ENCODE measurements at places on chromosomes 1 and 21.
A peak's percentile ranks its signal among the peaks of the same experiment; 100 is the strongest.

DNA sequence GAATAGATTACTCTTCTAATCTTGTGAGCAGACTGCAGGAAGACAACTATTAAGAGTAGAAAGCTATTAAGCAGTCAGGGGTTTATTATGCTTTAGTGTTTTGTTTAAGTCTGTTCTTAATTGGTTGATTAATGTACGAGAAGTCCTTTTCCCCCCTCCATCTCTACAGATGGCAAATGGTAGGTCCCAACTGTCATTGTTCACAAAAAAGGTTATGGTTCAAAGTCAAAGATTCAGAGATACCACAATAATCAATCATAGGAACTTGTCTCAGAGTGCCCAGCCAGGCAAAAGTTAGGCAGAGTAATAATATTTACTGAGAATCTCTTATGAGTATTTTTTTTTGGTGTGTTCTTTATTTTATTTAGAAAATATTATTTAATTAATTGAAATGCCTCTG is 26.8 kb downstream of the NFIA start:
- DNase-seq: no peak

DNA sequence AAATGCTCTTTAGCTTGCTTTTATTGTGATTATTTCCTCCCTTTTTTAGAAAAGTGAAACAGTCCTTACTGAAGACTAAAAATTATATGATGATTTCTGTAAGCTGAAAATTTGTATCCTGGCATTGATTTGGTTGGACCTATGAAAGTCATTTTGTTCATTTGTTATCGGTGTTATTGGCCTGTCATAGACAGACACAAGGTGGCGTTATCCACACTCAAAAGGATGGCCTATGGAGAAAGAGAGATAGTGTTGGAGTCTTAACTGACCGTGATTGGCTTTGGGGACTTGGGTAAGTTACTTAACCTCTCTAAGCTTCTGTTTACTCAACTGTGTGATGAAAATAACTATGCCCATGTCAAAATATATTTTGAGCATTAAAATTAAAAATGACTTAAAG is 203.6 kb upstream of the CHODL start:
- DNase-seq: peak; percentile 59

GRCh38 chr1:98457248-98457647 is 204.3 kb upstream of the SNX7 start:
- DNase-seq: no peak

- DNase-seq: no peak
Measured at GRCh38 chr1:111347026-111347425, 56.4 kb downstream of the CHIA start.

- DNase-seq: no peak
Measured at GRCh38 chr1:200708769-200709168, 29.9 kb upstream of the CAMSAP2 start.

DNA sequence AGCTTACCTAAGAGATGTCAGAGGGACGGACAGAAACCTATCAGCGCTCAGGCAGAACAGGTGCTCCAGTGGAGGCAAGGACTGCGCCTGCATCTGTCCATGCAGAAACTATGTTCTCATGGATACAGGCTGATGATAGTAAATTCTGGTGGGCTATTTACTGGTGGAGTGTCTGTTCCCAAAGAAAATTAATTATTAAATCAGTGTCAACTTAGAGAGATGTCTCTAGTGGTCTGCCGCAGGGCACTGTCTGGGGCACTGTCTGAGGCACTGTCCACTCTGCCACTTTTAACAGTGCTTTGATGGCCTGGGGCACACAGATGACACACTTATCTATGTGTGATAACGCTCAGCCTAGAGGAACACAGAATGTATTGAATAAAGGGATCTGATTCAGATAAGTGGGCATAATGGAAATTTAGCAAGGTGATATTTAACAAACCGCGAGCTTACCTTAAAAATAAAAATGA is 148.1 kb downstream of the RGS7 start:
- DNase-seq: no peak

- no peak for DNase-seq
Measured at GRCh38 chr21:44529011-44529421, 11.0 kb downstream of the KRTAP10-1 start.

GRCh38 chr21:15755125-15755524 is 25.3 kb downstream of the USP25 start:
- DNase-seq: no peak

DNA sequence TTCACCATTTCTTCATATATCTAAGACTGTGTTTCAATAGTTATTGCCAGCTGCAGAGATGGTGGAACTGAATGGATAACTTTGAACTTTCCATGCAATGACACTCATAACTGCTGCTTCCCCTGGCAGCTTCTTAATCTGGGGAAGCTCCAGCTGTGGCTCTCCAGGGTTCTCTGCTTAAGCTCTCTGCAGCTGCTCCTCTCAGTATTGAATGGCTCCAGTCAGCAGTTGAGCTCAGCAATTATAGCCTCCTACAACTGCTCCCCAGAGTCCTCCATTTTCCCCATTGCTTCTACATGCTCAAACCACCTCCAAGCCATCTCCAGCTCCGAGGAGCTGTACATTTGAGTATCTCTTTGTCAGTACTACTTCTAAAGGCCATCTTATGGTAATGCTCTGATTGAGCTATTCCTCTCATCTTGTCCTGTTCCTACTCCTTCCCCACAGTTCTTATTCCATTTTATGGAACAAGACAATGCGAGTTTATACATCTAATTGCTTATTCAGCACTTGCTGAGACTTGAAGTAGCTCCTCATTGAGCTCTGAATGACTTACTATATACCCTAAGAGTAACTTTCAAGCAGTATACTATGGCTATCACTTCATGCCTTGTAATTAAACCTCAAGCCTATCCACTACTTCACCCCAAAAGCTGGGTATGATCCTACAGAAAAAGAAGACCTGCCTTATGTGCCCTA is 362.4 kb downstream of the NEGR1 start:
- no peak for DNase-seq

- no peak for DNase-seq
Measured at GRCh38 chr1:66750577-66750976, 1.7 kb upstream of the DYNLT5 start.

GRCh38 chr1:93605812-93606512 is 75.7 kb downstream of the BCAR3 start:
- DNase-seq: no peak

DNA sequence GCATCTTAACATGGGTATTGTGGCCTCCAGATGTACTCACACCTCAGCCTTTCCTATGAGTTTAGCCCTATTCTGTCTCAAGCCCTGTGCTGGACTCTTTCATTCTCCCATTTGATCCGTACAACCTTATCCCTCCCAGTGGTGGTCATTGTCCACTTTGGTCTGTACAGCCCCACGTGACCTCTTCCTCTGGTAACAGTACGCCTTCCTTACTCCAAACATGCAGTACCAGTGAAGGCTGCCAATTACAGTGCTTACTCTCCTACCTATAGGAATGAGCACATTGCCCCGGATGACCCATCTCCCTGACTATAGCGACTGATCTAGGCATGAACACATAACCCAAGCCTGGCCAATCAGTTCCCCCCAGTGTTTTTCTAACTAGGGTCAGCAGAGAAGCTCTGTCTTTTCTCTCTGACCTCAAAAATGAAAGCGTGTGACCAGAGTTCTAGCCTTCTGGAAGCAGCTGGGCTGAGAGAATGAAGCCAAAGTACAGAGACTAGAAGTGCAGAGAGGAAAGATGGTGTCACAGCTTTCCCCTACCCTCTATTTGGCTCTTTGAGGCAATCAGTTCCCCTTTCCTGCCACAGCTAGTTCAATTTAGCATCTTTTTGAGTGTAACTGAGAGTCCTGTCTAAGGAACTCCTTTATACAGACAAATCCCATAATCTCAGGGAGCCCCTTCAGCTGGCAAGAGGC is 9.9 kb upstream of the QSOX1 start:
- DNase-seq: no peak

DNA sequence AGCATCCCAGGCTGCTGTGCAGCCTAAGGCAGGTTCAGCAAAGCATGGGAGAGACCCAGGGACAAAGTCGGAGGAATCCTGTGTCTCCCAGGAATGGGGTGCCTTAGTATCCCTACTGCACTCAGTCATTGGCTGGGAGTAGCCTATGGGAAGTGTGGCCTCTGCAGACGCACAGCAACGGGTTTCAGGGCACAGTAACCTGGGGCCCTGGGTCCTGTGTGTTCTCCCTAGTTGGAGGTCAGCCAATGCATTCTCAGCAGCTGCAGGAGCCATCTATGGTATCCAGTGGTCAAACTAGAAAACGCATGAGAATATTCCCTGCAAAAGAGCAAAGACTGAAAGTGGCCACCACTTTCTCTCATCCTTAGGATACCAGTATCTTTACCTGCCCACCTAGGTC is 13.7 kb upstream of the C1orf21 start:
- DNase-seq: no peak

DNA sequence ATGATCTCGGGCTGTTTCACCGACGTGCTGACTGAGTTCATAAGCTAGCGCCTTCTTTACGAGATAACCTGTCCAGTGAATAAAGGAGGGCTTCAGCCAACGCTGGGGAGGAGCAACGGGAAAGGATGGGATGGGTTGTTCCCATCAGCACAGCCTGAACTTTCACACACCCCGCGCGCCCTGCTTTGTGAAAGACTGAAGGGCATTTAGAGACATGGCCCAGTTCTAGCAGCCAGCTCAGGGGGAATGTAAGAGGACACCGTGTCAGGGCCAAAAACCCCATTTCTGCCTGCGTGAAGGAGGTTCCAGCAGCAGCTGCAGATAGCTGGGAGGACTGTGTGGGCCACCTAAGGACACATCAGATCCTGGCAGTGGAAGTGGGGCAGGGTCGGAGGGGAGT is 255.1 kb upstream of the RAB4A start:
- no peak for DNase-seq

DNA sequence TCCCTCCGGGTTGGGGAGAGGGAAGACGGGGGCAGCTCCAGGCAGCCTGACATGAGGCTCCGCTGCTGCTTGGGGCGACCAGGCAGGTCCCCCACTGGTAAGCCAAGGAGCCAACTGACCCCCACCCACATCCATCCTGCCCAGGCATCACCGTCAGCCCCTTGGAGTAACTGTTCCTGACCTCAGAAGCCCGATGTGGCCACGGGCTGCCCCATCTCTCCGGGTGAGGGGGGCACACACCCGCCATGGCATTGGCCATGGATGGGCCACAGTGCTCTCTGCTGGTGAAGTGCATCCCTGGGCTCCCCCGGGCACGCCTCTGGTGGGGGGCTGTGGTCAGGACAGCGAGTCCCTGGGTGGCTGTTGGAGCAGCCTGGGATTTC is 100.0 kb downstream of the CRYAA start:
- no peak for DNase-seq

DNA sequence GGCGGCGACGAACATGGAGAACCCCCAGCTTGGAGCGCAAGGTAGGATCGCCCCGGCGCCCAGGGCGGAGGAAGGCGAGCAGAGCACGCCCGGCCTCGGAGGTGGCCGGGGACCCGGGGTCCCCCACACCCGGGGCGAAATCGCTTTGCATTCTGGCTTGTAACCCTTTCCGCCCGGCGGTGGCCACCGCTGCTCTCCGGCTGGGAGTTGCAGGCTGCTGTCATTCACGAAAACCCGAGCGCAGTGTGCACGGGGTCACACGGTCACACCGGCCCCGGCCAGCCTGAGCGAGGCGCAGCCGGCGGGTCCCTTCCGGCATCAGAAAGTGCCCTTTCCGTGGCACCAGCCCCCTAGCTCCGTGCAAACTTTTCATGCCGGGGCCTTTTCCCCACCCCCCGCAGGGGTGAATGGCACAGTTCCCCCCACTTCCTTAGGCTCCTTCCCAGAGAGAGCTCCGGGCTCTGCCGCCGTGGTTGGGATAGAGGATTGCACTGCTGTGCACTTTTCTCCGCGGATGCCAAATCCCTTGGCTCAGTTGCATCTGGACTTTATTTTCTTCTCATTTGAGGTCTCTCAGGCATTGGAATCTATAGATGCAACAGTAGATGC is 802 bp downstream of the KAZN start:
- DNase-seq: no peak

- DNase-seq: no peak
Measured at GRCh38 chr1:209156991-209157390, 426.5 kb upstream of the CAMK1G start.

DNA sequence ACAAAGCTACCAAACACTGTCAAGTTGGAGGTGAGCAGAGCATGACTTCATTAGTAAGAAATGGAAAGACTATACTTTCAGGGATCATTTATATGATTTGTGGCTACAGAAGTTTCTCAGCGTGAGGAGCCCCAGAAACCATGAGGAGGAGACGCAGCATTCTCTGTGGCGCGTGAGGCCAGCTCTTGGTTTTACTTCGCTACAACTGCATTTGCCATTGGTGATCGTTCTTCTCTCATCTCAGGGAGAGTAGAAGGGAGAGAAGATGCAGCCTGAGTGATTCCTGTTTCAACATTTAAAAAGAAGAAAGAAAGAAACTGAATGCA is 94.5 kb upstream of the ATP1A1 start:
- no peak for DNase-seq

DNA sequence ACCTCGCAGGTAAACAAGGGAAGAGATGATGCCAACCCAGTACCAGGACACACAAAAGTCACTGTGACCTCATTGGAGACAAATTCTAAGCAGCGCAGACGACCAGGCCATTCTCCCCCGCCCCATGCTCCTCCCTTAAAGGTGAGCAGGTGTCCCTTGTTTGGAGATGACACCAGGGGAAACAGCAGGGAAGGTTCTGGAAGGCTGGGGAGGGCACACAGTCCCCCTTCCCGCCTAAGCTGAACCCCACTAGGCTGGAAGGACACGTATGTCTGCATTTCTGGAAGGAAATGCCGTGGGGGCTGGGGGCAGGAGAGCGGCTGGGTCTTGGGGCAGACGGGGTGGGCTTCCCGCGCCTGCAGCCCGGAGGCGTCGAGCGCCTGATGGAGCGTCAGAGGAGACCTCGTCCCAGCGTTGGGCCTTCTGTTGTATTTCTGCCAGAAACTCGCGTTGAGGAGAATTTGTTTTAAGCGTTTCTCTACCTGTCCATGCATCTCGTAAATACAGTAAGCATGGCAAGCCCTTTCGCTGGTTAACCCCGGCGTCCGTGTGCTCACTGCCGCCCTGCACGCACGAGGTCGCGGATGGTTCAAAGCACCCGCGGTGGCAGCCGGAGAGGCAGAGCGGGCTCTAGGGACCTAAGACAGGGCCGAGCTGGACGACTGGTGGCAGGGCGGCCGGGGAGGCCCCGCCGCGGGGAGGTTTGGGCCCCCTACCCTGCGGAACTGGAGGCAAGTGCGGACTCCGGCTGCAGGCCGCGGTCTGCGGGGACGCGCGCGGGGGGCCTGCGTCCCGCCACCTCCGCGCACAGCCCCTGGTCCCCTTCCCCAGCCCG is 1.2 kb upstream of the LHX4 start:
- no peak for DNase-seq

DNA sequence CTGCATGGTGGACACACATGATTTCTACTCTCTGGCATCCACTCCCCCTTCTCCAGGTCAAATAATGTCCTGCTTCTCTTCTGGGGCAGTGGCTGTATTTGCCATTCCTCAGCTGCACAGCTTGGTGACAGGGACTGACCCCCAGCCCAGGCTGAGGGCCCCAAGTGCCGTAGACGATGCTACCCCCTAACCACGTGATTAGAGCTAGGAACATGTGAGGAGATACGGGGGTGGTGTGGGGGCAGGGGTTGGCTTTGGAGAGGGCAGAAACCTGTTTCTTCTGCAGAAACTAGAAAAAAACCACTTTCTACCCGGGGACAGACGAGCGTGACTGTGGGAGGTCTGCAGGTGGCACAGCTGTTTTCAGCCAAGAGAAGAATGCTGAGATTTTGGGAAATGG is 192.4 kb downstream of the SIPA1L2 start:
- peak; percentile 45 for DNase-seq

- no peak for DNase-seq
Measured at GRCh38 chr1:234324821-234325220, 48.4 kb upstream of the COA6 start.

GRCh38 chr1:174786760-174787159 is 213.0 kb upstream of the CACYBP start:
- DNase-seq: no peak

- no peak for DNase-seq
Measured at GRCh38 chr1:178037510-178038253, 56.2 kb upstream of the RASAL2 start.

Data from RPMI8226 (cell line).